Mesothelial cell of epicardium (in vitro differentiated cells): ENCODE measurements at places on chromosomes 5 and 9. TPM values are rescaled to one million over a fixed set of nuclear protein-coding genes. Genes with fewer than 3 reads are reported as not detected.

GRCh38 chr9:105432247-105432842 lies 15.5 kb upstream of the FSD1L start:
- DNase-seq, result no peak

DNA sequence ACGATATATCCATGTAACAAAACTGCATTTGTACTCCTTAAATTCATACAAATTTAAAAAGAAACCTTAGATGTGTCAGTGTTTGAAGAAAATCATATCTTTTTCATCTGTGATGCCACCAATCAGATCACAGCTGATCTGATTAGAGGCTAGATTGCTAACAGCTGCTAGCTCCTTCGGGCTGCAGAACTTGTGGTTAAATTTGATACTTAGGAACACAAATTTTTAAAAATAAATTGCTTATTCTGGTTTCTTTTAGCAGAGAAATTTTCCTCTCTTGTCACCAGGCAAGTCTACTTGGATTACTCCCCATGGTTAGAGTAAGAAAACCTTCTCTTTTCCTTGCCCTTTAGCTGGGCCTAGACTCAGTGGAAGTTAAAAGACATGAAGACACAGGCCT lies 94.6 kb upstream of the RANBP6 start:
- DNase-seq, result no peak

DNA sequence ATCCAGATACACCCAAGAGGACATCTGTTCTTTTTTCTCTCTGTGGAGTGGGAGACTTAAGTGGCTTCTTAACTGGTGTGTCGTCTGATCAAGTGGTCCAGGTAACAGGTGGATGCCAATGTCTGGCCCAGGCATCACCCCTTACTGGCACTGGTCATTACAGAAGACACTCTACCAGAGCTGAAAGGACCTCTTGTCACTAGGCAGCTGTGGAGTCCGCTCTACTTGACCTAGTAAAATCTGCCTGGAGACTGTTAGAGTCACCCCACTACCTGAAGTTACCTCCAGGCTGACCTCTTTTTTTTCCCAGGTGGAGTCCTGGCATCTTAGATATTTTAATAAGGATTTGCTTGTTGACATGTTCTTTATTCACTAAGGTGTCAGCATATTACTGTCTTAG lies 22.5 kb downstream of the FXN start:
- DNase-seq, result no peak

OR1J2 gene
- total RNA-seq, result not detected in 3 replicates

- no peak for DNase-seq
Observed at GRCh38 chr5:171926311-171926710, 80.1 kb downstream of the FBXW11 start.

DNA sequence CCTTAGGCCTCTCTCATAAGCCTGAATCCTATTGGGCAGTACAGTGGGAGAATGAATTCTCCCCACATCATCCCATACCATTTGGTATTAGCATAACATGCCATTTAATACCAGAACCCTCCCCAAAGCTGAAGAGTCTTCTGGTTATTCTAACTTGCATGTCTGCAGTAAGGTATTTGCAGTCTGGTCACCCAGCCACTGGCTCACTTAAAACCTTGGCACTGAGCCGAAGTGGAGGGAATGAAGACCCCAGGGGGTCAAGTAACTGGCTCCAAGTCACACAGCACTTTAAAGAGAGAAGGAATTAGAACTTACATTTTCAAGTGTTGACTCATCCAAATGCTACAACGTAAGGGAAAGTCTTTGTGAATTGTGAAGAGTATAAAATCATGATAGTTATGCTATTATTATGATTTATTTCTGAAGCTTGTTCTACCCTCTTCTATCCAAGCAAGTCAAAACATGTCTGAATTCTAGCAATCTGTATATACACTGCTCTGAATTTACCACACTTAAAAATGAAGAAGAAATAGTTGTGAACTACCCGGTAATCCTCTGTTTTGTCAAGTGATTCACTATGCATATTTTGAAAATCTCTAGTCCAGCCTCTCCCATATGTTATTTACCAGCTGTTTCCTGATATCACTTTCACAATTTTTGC lies 28.5 kb downstream of the GLRA1 start:
- DNase-seq, result no peak

- no peak for DNase-seq
Observed at GRCh38 chr9:135214706-135215105, 127.2 kb downstream of the OLFM1 start.

- DNase-seq, result no peak
Observed at GRCh38 chr5:72501488-72501887, 5.7 kb downstream of the ZNF366 start.

ST8SIA4 gene
- 6.6 to 9.7 TPM (median 9.6 TPM) in 3 replicates for total RNA-seq

DNA sequence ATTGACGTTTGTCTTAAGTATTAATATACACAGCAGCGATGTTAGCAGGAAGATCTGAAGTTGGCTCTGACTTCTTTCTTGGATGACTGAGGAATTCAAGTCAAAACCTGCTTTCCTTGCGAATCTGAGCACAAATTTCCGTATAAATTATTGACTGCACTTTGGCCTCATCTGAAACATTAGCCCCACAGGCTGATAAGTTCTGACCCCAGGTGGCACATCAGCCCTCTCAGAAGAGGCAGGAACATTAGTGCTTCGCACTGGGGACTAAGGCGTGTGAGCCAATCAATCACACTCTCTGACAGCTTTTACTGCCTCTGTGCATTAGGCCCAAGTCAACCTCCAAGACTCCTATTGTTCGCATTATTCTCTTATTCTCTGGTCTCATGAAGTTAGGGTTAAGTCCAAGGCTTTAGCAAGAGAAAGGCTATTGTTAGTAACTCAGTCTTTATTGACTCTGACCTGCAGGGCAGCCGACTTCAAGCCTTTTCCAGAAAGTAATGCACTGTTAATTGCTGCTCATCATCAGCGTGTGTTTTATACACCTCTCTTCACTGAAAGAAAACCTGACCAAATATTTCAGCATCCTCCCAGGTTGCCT lies 84.2 kb downstream of the ZNF608 start:
- no peak for DNase-seq

DNA sequence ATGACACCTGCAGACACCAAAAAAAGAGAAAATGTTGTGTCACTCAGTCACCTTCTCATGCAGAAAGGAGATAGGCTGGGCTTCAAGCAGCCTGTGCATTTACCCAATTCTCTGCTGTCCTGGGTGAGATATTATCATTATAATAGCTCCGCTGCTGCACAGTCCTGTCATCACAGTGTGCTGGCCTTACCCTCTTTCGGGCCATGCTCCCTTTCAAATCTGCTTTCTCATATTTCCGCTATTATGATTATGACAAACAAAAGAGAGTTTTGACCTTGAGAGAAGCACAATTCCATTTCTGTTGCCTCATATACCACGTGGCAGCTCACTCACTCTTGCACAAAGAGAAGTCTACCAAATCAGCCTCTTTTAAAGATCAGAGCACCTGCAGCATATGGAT lies 1350.1 kb upstream of the ACO1 start:
- DNase-seq, result no peak

DNA sequence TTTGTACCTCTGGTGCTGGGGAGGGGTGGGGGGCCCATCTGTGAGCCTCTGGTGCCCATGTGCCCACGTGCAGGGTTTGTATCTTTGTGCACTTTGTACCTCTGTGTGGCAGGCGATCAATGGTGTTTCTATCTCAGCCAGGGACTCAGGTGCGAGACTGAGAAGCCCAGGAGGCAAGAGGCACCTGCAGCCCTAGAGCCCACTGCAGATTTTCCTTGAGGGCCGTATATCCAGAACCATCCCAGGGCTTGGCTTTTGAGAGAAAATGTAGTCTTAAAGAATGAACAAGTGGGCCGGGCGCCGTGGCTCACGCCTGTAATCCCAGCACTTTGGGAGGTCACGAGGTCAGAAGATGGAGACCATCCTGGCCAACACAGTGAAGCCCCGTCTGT lies 52.2 kb upstream of the KCNMB1 start:
- DNase-seq, result no peak

DNA sequence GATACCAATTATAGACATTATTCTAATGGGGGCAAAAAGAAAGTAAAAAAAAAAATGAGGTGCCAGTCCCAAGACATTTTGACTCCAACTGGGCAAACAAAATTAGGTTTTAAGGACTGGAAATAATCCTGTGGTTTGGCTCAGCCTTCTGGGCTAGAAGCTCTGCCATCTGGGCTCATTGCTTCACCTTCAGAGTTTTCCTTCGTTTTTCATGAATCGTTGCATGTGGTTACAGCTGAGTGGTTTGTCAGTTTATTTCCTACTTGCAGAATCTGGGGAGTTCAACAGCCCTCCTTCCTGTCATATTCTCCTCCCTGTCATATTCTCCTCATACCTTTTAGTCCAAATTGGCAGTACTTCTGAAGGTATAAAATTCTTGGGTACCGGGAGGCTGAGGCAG lies 12.0 kb downstream of the UGT3A2 start:
- no peak for DNase-seq

DNA sequence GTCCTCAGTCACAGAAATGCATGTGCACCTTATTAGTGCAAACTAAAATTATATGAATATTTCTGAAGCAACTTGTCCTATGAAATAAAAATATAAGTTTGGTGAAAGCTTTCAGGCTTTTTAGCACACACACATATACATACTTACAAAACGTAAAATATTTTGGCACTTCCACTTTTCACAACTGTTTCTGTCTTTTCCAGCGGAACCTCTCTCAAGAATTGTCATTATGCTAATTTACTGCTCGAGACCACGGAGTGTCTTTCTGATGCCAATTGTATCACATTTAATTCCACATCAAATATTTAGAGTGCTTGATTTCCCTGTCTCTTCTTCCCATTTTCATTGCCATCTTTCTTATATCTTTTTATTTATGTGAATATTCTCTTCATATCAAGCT lies 100.4 kb downstream of the MEF2C start:
- DNase-seq, result no peak

- no peak for DNase-seq
Observed at GRCh38 chr5:6377582-6377904, 804 bp downstream of the MED10 start.

DNA sequence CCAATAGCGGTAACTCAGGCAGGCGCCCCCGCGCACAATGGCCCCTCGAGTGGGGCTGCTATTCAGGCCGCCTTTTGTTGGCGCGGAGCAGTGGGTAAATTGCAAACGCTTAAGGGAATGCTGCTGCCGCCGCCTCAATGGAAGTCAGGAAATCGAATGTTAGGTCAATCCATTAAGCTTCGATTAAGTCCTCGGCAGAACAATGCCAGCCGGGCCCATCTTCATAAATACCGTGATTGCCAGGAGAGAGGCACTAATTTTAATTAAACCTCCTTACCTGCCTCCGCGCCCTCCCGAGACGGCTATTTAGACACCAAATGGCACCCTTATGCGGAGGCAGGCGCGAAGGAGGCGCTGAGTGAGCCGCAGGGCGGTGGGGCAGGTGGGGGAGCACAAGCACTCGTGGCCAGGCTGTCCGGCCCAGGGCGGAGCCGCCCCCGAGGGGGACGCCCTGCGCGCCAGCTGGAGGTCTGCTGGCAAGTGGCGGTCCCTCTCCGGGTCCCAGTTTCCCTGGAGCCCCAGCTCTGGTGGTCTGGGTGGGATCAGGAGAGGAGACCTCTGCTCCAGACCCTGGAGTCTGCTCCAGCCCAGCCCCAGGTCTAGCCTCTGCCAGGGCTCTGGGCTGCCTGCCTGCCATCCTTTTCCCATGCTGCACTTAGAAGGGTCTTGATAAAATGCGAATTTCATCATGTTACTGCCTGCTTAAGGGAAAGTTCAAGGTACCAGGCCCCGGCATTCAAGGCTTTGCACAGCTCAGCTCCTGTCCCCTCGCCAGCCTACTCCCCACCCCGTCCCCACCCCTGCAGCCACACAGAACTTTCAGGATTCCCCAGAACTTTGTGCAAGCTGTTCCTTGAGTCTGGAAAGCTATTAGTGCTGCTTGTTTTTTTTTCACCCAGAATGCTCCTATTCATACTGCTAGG lies 19.7 kb downstream of the NR5A1 start:
- DNase-seq, result no peak

GRCh38 chr9:93303258-93303771 lies 119.4 kb downstream of the WNK2 start:
- no peak for DNase-seq

DNA sequence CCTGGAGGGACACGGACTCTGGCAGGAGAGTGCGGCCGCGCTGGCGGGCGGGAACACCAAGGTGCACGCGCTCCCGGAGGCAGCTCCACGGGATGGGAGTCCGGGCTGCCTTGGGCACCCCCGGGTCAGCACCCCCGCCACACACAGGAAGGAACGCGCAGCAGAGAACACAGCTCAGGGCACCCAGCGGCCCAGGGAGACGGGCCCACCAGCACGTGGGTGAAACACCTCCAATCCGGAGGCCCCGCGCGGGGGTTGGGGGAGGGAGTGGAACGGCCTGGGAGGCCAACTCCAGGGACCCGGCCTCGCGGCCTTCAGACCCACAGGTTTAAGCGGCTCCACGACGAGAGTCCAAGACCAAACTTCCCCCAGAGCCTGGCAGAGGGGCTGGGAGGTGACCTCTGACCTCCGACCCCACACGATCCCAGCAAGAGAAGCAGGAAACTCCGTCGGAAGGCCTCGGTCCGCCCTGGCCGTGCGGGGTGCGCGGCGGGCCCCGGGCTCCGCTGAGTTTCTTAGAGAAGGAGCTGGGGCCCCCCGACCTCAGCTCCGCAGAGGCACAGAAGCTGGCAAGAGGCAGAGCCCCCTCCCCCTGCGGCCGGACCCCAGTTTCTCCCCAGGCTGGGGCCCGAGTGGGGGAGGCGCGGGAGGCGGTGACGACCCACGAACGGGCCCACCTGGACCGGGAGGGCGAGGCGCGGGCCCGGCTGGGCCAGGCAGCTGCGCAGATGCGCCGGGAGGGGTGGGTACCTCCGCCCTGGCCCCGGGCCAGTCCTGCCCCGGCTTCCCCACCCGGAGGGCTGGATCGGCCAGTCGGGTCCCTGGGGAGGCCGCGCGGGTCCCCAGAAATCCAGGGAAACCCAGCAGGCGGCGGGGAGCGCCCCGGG lies 851 bp downstream of the NACC2 start:
- no peak for DNase-seq

GRCh38 chr5:146238973-146239372 lies 35.6 kb downstream of the RBM27 start:
- DNase-seq, result no peak

GRCh38 chr9:95508968-95509850 lies 7.6 kb downstream of the PTCH1 start:
- peak; percentile 79 for DNase-seq

EGFLAM gene
- total RNA-seq, result 6.8 to 7.1 TPM (median 7.1 TPM) in 3 replicates

DNA sequence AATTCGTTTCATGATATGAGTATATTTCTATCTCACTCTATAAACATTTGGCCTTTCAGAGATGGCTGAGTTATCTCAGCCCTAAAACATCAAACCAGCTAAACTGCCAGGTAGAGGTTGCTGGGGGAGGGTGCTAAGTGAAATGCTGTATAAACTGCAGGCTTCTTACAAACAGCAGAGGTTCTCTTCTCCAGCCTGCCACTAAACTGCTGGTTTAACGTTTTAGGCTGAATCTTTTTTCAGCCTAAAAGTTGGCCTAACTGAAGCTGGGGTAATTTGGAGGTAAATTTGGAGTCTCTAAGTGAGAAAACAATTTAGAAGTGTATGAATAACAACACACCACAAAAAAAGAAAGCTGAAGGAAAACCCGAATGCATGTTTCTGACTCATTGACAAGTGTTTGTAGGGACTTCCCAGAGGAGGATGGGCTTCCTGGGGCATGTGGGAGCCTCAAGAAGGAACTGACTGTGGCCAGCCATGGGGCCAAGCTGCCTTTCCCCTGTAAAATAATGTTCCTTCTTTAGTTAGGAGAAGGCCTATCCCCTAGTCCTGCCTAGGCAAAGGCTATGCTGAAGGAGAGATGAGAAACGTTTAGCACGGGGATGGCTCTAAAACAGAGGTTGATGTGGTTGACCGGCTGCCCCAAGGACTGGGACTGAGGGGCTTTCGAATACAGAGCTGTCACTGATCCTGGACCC lies 44.3 kb downstream of the SLC28A3 start:
- no peak for DNase-seq

- DNase-seq, result no peak
Observed at GRCh38 chr5:179245031-179245430, 100.2 kb downstream of the ADAMTS2 start.
